ENCODE measurements at places on chromosomes 1 and 21. TPM values are rescaled to one million over a fixed set of nuclear protein-coding genes. Genes with fewer than 3 reads are reported as not detected.

Gene ERICH3
- total RNA-seq, result not detected

Gene C8A
- not detected for total RNA-seq

Gene VASH2
- total RNA-seq, result 1.4 TPM

Gene CHIA
- not detected for total RNA-seq

Gene OR2T29
- total RNA-seq, result not detected

Gene OXCT2
- 0.60 TPM for total RNA-seq

Gene SPRR2E
- total RNA-seq, result not detected

Gene SLC22A15
- 0.44 TPM for total RNA-seq

Gene FAM167B
- total RNA-seq, result 2.0 TPM

Gene GNL2
- 55.5 TPM for total RNA-seq

Gene RCOR3
- total RNA-seq, result 35.7 TPM

Gene GJA4
- 22.1 TPM for total RNA-seq

Gene ZYG11B
- 27.2 TPM for total RNA-seq

Gene SPRR5
- total RNA-seq, result not detected

Gene OR2M7
- not detected for total RNA-seq

Gene CSMD2
- total RNA-seq, result not detected

Gene DMRTA2
- not detected for total RNA-seq

Gene KIRREL1
- 57.6 TPM for total RNA-seq

Gene C1orf185
- not detected for total RNA-seq

Gene SLC6A9
- 1.3 TPM for total RNA-seq

Gene KCNT2
- 1.4 TPM for total RNA-seq

Gene CA14
- total RNA-seq, result not detected

Gene PTPN22
- total RNA-seq, result not detected

Gene TCHHL1
- not detected for total RNA-seq

Gene RAB29
- 18.8 TPM for total RNA-seq

Gene NTNG1
- not detected for total RNA-seq

Gene KCNA2
- not detected for total RNA-seq

Gene SPATA1
- total RNA-seq, result 1.7 TPM

Gene UTP11
- 54.1 TPM for total RNA-seq

Gene NHLH1
- 0.46 TPM for total RNA-seq

Gene NRDC
- total RNA-seq, result 146 TPM

Gene CFAP107
- not detected for total RNA-seq

Gene COL8A2
- total RNA-seq, result 0.78 TPM

Gene ZNF648
- not detected for total RNA-seq

Gene PM20D1
- total RNA-seq, result not detected

Gene LAX1
- total RNA-seq, result not detected

Gene TACSTD2
- 30.7 TPM for total RNA-seq

Gene FAAH
- total RNA-seq, result not detected

Gene ZBTB21
- total RNA-seq, result 10.8 TPM

Gene TEX38
- not detected for total RNA-seq

Gene OR2G6
- not detected for total RNA-seq

Gene MPL
- 0.18 TPM for total RNA-seq

Gene CLCA4
- not detected for total RNA-seq

Gene ORC1
- total RNA-seq, result 11.0 TPM

Gene DHCR24
- total RNA-seq, result 229 TPM

Gene TATDN3
- 8.0 TPM for total RNA-seq

Gene ATAD3C
- not detected for total RNA-seq

Gene NBPF10
- total RNA-seq, result 1.8 TPM

Gene RIPPLY3
- total RNA-seq, result not detected

Gene IGSF9
- 0.16 TPM for total RNA-seq

Gene CRYZ
- 33.5 TPM for total RNA-seq

Gene BATF3
- 0.25 TPM for total RNA-seq

Gene CRYBG2
- not detected for total RNA-seq

Gene FYB2
- total RNA-seq, result not detected

Gene UBE2G2
- 117 TPM for total RNA-seq

Gene CCDC17
- total RNA-seq, result 3.6 TPM

Gene HPCAL4
- total RNA-seq, result not detected

Gene HES5
- not detected for total RNA-seq

Gene FMO4
- 0.16 TPM for total RNA-seq

Measured in endothelial cell of umbilical vein (primary cell).